ENCODE measurements at places on chromosomes 7 and 10.

DNA sequence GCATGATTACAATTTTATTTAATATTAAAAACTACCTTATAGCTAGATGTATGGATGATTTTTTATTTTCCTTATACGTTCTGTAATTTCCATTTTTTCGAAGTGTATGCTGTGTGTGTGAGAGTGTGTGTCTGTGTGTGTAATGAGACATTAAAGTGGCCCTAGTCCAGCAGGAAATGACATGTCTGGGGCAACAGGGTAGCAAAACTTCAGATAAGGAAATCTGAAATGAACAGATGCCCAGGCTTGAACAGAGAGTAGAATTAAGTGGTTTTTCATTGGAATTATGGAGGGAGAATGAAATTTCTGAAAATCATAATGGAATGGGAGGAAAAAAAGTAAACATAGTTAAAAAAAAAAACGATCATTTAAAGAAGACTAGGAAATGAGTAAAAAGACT is 200.6 kb downstream of the NRG3 start:
- no peak for DNase-seq

DNA sequence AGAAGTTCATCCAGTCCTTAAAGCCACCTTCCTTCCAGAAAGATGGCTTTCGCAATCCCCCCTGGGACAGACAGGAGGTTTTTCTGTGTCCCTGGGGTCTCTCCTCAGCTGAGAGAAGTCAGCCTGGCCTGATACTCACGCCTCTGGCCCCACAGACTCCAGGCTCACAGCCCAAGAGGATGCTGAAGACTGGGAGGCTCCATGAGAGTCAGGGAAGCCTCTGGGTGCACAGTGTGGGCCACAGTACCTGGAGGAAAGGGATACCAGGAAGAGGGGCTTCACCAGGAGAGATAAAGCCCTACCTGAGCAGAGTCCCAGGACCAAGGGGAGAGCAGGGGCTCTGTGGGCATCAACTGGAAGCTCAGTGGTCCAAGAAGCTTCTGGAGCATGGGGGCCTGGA is 324.4 kb downstream of the GRID1 start:
- DNase-seq: no peak

- DNase-seq: no peak
Observed at GRCh38 chr7:5212633-5213285, 22.7 kb downstream of the WIPI2 start.

DNA sequence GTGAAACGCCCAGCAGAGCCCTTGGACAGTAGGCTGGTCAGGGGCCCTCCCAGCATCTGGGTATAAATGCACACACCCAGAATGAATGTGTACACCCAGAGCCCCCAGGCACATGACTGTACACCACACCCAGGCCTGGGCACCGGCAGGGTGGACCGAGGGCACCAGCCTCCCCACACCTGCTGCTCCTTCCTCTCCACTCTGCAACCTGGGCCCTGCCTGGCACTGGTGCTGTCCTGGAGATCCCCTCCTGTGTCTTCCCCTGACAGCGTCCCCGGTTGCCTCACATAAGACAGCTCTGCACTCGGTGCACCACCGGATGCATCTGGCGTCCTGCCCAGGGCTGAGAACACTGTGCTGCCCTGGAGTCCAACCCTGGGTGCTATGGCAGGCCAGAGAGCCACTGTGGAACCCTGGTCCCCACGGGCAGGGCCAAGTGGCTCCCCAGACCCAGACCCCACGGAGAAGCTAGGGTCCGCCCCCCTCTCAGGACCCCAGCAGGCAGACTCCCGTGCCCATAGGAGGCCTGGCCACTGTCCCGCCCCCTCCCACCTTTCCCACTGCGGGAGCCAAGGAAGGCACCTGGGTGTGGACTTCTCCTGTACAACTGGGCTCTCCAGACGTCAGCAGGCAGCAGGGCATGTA is 6.6 kb downstream of the RASGEF1A start:
- no peak for DNase-seq

- no peak for DNase-seq
Observed at GRCh38 chr7:157818701-157819454, 482.1 kb downstream of the DNAJB6 start.

- DNase-seq: no peak
Observed at GRCh38 chr7:6623589-6624245, 8.3 kb downstream of the ZNF853 start.

DNA sequence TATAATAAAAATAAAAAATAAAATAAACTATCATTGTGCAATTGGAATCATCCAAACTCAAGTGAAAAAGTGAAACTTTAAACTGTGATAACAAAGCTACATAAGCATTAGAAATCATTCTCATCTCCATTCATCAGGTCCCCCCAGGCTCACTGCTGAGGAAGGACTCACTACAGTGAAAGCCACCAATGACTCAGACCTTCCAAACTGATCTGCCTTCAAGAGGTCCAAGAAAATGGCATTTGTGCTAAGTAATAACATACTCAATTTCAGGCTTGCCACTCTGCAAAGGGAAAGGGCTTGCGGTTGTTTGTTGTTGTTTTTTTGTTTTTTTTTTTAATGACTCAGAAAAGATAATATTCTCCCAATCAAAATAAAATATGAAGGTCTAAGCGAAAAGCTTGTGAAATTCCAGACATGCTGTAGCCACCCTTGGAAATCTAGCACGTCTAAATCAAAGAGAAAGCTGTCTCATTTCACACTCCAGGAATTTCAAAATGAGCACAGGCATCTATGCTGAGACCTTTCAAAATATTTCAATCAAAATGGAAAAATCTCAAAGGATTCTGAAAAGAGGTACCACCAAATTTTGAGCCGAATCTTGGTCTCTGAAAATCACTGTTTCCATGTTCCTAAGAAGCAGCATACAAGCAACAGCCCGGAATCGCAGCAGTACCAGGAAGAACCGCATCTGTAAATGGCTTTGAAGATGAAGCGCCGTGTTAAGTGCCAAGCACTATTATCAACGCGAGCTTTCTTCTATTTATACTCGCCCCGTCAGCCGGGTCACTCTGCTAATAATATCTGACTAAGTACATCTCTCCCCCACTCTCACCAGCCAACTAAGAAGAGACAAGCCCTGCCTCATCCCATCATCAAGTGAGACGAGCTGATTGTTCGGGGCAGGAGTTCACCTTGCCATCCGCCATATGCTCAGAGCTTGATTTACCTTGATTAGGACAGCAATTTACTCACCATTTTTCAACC is 13.5 kb downstream of the SFMBT2 start:
- no peak for DNase-seq

- no peak for DNase-seq
Observed at GRCh38 chr7:155193716-155194115, 104.0 kb upstream of the INSIG1 start.

Data from SK-N-MC (cell line).